ENCODE measurements at places on chromosomes 16 and 17.

- no peak for DNase-seq
Observed at GRCh38 chr17:2184993-2185931, 118.3 kb downstream of the SMG6 start.

GRCh38 chr17:15255713-15256454 is 9.2 kb downstream of the PMP22 start:
- DNase-seq, result no peak

GRCh38 chr16:80958284-80958683 is 48.4 kb downstream of the CMC2 start:
- no peak for DNase-seq

GRCh38 chr17:80517641-80518040 is 27.0 kb upstream of the RPTOR start:
- no peak for DNase-seq

GRCh38 chr16:74773446-74774222 is 986 bp downstream of the FA2H start:
- DNase-seq, result no peak

DNA sequence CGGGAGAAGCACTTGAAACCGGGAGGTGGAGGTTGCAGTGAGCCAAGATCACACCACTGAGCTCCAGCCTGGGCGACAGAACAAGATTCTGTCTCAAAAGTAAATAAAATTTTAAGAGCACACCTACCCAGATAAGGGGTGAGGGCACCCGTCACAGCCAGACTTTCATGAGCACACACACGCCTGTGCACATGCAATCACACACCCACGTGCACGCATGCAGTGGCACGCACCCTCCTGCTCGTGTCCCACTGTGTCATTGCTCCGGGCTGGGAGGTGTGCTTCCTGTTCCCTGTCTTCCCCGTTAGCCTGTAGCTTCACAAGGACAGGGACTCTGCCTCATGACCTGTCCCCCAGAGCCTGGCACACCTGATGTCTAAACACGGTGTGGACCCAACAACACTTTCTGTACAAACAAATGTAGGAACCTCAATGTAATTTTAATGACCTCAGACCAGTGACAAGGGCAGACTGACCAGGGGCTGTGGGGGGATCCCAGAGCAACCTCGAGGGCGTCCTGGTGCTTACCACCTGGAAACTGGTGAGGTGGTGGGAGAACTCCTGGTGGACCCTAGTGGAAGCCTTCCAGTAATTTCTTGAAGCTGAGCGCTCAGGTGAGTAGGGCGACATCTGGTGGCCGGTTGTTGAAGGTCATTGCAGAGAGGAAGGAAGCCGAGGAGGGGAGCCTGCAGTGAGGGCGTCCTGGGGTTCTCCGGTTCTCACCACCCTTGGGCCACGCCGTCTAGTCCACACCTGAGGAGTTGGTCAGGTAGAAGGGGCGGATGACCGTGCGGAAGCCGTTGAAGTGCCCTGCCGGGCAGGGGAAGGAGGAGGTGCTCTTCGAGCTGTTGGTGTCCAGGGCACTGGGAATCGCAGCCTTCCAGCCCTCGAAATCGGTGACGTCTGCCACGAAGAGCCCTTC is 8.6 kb downstream of the LGALS3BP start:
- DNase-seq, result peak; percentile 93

- DNase-seq, result no peak
Observed at GRCh38 chr17:50798424-50799288, 31.3 kb upstream of the ANKRD40CL start.

GRCh38 chr17:78986649-78987328 is 7.1 kb upstream of the LGALS3BP start:
- peak; percentile 83 for DNase-seq

- no peak for DNase-seq
Observed at GRCh38 chr17:38857271-38857670, 3.8 kb upstream of the RPL23 start.

DNA sequence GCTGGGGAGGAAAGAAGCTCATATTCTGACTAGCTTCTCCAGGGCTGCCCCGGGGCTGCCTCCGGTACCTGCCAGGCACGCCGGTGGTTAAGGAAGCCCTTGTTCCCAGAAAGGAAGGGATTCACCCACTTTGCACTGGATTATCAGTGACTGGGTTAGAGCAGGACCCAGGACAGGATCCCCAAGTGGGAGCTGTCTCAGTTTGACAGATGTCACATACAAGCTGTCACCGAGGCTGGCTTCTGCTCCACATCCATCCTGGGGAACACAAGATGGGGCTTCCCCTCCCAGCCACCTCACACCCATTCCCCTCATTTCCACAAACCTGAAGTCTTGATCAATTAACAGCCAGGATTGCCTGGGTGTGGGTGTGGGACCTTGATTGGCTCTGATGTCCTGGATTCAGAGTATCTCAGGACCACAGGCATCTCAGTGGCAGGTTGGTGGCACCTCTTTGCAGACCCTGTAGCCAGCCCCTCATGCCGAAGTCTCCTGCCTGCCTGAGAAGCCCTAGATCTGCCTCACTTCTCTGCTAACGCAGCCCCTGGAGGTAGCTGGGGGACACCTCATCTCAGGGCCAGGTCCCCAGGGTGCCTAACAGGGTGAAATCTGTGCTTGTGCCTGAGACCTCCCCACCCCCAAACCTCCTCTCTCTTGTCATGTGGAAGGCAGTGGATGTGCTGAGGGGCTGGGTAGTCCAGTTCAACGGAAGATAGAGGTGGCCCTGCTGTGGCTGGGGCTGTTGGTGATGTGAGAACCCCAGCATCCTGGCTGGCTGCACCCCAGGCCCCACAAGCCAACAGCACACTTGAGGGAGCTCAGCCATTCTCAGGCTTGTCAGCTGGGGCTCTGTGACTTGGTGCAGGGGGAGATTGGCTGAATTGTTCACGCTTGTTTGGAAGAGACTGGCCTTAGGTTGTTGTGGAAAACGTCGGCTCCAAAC is 1.4 kb downstream of the CACNG5 start:
- DNase-seq, result no peak

- DNase-seq, result no peak
Observed at GRCh38 chr17:73282629-73283028, 20.9 kb upstream of the CPSF4L start.

DNA sequence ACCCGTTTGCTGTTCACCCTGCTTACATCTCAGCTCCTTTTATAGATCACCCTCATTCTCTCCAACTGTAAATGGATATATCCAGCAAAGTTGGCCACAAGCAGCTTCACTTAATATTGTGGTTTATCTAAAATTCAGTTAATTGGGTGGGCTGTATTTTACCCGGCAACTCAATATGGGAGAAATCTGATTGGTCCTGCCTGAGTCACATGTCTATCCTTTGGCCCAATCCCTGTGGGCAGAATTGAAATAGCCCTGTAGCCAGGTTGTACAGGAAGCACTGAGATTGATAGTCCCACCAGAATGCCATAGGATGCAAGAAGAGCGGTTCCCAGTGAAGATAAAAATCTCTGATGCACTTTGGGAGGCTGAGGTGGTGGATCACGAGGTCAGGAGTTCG is 73.2 kb downstream of the AIPL1 start:
- peak; percentile 51 for DNase-seq

All from SK-MEL-5 (cell line).